NCI-H146 (cell line): ENCODE measurements at places on chromosomes 2 and 18.

GRCh38 chr2:226310146-226310545 is 489.5 kb downstream of the IRS1 start:
- DNase-seq = no peak

DNA sequence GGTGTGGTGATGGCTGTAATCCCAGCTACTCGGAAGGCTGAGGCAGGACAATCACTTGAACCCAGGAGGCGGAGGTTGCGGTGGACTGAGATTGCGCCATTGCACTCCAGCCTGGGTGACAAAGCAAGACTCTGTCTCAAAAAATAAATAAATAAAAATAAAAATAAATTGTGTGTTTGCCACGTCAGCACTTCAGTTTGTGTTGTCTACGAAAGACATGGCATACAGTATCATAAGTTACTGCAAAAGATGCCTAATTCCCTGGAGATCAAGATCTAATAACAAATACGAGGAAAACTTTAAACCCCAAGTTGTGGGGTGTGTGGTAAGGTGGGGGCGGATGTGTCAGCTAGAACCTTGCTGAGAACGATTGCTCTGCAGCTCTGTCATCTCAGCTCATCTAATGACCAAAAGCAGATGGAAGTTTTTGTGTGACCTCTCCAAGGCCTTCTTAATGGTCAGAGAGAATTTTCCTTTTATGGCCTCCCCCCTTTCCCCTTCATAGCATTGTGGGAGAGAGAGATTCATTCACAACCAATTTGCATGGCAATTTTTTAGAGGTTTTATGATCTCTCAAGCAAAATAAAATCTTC is 11.3 kb downstream of the NPAS2 start:
- DNase-seq = no peak

GRCh38 chr2:181190711-181191110 is 210.3 kb downstream of the UBE2E3 start:
- no peak for DNase-seq

GRCh38 chr2:134335601-134336000 is 81.7 kb downstream of the MGAT5 start:
- no peak for DNase-seq
